ENCODE measurements at places on chromosomes 7 and 10.

DNA sequence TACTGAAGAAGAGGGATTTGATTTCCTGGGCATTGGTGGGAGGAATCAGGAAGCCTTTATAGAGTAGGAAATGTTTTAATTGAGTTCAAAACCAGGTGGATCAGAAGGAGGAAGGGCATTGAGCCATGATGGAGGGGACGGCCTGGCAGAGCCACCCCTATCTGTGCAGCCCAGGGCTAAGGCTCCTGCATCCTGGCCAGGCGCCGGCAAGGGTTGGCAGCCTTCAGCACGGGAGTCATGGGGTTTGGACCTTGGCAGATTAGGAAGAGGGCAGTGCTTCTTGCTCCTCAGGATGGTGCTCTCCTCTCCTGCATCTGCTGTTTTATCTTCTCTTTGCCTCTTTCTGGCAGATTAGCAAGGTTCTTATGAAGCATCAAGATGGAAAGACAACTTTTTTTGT lies 12.5 kb downstream of the ZNF862 start:
- no peak for DNase-seq

DNA sequence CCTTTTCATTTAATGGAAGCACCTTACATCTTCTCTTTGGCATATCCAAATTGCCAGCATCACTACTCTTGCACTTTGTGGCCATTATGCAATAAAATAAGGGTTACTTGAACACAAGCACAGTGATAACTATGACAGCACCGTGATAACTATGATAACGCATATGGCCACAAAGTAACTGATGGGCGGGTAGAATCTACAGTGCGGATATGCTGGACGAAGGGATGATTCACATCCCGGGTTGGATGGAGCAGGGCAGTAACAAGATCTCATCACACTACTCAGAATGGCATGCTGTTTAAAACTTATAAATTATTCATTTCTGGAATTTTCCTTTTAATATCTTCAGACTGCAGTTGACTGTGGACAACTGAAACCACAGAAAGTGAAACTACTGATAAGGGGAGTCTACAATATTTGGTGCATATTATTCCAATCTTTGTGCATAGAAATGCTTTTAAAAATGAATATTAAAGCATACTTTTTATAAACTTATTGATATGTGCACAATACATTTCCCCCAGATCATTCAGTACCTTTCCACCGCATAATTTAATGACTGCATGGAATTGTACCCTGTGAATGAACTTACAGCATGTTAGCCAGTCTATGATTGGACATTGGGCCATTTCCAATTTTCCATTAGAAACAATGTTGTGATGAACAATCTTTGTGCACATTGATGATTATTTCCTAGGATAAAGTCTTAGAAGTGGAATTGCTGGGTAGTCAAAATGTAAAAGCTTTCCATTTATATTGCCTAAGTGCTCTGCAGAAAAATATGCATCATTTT lies 136.4 kb downstream of the WNT2 start:
- no peak for DNase-seq

- DNase-seq, result peak; percentile 79
These were observed 75.2 kb downstream of the DNAJB6 start for GRCh38 chr7:157412021-157412443.

GRCh38 chr7:158966780-158967390 lies 110.5 kb downstream of the DYNC2I1 start:
- DNase-seq, result no peak

- no peak for DNase-seq
These were observed 14.9 kb downstream of the MINPP1 start for GRCh38 chr10:87519582-87519981.

DNA sequence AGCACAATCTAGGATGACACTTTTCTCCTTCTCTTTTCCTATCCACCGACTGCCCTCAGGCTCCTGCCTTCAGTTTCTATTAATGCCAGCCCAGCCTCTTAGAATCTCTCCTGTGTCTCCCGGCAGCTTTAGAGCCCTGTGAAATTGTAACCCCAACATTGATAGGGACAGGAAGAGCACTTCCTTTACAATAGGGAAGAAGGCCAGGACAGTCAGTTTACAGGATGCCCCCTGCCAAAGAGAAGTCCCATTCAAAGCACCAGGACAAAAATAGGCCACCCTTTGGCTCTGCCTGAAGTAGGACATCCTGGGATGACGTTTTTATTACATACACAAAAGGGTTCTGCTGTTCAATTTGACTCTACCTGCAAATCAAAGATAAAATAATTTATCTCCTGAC lies 64.7 kb upstream of the ANK3 start:
- no peak for DNase-seq
